ENCODE measurements at places on chromosomes 6 and 20.

- DNase-seq, result no peak
Measured at GRCh38 chr6:51016489-51016888, 197.8 kb downstream of the TFAP2B start.

GRCh38 chr6:14889611-14890593 lies 356.0 kb upstream of the JARID2 start:
- peak; percentile 90 for DNase-seq

- peak; percentile 55 for DNase-seq
Measured at GRCh38 chr20:2840967-2841531, 504 bp downstream of the VPS16 start.

GRCh38 chr20:16846006-16846405 lies 97.8 kb downstream of the OTOR start:
- no peak for DNase-seq

GRCh38 chr20:31572042-31572700 lies 32.9 kb upstream of the ID1 start:
- no peak for DNase-seq

GRCh38 chr20:32571566-32571965 lies 13.6 kb downstream of the NOL4L start:
- DNase-seq, result no peak

DNA sequence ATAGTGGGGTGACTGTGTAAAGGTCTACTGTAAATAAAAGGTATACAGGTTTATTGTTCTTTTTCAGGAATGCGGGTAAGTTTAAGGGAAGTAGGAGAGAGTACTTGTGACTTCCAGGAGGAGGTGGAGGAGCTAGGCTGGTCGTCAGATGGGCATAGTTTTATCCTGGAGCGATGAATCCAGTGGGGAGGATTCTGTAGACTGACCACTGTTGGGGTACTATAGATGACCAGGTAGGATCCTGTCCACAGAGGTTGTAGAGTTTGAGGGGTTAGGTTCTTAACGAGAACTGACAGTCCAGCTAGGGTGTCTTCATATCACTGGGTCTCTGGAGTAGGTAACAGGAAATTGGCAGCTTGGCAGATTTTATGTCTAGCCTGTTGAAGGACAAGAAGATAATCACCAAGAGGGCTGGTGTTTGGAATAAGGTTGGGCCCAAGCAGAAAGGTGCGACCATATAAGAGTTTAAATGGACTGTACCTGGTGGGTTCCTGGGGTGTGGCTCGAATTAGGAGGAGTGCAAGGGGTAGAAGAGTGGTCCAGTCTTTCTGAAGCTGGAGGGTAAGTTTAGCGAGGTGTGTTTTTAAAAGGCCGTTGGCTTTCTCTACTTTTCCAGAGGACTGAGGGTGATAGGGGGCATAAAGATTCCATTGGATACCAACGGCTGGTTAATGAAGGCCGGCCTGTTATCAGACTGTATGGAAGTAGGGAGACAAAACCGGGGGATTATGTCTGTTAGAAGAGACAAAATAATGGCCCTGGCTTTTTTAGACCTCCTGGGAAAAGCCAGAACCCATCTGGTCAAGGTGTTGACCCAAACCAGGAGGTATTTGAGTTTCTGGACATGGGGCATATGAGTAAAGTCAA lies 751.3 kb upstream of the ADGRB3 start:
- no peak for DNase-seq

- DNase-seq, result no peak
Measured at GRCh38 chr6:125486881-125487280, 185.1 kb upstream of the HDDC2 start.

GRCh38 chr20:42100137-42100704 lies 482.0 kb upstream of the CHD6 start:
- DNase-seq, result no peak

DNA sequence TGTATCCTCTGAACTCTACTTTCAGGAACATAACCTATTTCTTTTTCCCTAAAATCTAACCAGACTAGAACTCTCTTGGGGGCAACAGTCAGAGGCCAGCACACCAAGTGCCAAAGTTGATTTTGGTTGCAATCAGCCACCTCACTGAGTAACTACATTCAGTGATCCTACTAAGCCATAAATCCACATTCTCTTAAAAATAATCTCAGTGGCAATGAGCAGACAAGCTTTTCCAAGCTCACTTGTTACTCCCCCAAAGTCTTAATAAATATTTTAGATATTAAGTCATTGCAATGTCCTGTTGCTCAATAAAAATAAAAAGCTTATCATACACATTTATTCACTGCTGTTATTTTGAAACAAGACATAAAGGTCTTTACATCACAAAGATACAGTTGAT lies 9.8 kb downstream of the RGS17 start:
- no peak for DNase-seq

- no peak for DNase-seq
Measured at GRCh38 chr6:30972816-30973215, 10.7 kb upstream of the MUC21 start.

DNA sequence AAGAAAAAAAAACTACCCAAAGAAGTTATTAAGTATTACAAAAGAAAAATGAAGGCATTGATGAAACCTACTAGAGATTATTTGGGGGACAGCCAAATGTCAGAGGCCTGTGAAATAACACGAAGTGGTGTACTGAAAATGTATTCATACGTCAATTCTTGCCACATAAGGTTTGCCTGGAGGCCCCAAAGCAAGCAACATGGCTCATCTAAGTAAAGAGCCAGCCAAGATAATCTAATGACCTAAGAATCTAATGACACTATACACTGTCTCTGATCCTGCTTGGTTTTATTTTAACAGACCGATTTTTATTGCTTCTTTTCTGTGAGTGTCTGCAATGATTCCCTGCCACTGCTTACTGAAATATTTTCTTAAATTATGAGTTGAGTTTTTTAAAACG lies 34.7 kb downstream of the FILIP1 start:
- DNase-seq, result no peak

GRCh38 chr6:12984776-12985175 lies 268.2 kb downstream of the PHACTR1 start:
- DNase-seq, result no peak

GRCh38 chr6:47917202-47917601 lies 135.4 kb downstream of the OPN5 start:
- no peak for DNase-seq

GRCh38 chr6:36853325-36853724 lies 14.1 kb upstream of the CPNE5 start:
- DNase-seq, result peak; percentile 96

GRCh38 chr6:38034274-38034914 lies 214.9 kb downstream of the ZFAND3 start:
- DNase-seq, result peak; percentile 24

DNA sequence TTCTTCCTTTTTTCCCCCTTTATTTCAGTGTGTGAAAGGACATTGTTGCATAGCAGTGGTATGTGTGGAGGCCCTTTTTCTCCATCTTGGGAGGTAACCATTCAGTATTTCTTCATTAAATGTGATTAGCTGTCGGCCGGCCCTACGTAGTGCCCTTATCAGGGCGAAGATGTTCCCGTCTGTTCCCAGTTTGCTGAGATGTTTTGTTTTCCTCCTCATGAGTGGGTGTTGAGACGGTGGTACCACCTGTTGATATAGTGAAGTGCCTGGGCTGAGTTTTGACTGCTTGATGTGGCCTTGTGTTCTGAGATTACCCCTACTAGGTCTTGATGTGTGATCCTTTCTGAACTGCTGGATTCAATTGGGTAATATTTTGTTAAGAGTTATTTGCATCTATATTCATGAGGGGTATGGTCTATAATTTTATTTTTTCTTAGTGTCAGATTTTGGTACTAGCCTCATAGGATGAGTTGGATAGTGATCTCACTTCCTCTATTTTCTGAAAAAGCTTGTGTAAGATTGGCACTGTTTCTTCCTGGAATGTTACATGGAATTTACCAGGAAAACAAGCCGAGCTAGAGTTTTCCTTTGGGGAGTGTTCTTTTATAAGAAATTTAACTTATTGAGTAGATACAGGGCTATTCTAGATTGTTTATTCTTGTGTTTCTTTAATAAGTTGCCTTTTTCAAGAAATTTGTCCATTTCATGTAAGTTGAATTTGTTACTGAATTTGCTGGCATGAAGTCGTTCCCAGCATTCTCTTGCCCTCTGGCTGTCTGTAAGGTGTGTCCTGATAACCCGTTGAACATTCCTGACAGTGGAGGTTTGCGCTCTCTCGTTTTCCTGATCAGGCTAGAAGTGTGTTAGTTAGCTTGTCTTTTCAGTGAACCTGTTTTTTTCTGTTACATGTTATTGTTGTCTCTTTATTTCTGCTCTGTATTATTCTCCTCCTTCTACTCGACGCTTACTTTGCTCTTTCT lies 4.3 kb downstream of the MTG2 start:
- DNase-seq, result peak; percentile 18

DNA sequence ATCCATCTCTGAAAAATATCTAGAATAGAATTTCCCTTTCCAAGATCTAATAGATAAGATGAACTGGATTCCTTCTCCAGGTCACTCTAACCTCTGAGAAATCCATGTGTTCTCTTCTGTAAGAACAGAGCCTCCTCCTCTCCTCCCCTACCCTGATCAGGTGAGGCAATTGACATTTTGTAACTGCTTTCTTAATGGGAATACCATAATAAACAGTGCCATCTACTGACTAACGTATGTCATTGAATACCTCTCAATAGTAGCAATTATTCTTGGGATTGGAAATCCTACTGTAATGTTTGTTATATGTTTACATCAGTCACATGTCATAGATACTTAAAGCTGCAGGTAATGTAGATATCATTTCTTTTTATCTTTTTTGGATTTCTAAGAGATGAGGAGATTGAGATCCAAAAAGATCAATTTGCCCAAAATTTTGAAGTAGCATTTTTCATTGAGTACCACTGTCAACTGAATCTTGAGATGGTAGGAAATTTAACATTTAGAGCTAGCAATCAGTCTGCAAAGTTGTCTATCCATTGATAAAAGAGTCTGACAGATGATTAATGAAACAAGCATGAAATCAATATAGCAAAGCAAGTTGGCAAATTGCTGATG lies 365.8 kb upstream of the HSF2 start:
- peak; percentile 39 for DNase-seq

DNA sequence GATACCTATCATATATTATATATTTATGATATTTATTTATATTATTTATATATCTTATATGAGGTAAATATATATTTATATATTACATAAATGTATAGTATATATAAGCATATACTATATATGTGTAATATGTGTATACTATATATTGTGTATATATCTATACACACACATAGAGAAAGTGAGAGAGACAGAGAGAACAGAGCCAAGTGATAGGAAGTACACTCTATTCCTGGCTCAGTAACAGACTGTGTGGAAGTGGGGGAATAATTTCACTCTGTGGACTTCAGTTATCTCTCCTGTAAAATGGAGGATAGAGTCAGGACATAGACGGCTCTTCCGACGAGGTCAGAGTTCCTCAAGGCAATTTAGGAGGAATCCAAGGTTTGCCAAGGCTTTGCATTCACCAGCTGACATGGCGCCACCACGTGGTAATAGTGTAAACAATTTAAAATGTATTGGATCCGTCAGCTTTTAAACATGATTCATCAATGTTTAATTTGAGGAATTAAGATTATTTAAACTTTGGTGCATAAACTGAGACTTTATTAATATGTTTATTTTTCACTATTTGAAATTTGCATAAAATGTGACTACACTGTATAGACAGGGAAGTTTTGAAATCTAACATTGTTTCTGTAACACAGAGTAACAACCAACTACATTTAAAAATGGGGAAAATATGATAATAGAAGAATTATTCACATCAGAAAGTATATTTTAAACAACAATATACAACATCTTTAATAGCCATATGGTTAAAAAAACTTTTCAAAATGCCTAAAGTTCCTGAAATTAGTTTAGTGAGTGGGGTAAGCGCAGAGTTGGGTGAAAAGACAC lies 75.4 kb upstream of the TMEM244 start:
- DNase-seq, result peak; percentile 78

- DNase-seq, result no peak
Measured at GRCh38 chr6:10383331-10384090, 31.4 kb downstream of the TFAP2A start.

GRCh38 chr6:36276581-36277536 lies 7.0 kb downstream of the PNPLA1 start:
- no peak for DNase-seq

- DNase-seq, result no peak
Measured at GRCh38 chr6:90947184-90948064, 360.6 kb upstream of the MAP3K7 start.

DNA sequence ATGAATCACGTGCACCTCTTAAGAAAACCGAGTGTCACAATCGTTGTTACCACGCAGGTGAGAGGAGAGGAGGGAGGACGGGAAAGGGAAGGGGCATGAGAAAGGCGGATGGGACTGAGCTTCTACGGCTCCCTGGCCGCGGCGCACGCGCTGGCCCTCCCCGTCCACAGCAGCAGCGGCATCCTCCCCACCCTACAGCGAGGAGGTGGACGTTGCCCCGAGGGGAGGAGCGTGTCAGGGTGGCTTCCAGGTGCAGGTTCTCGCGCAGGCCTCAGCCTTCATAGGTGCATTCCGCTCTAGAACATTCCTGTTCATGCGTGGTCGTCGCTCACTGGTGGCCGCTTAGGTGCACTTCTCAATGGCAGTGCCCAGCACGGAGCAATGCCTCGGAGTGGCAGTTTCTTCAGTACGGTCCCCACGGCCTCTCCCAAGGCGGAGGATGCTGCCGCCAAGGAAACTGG lies 29.7 kb upstream of the AFDN start:
- no peak for DNase-seq

DNA sequence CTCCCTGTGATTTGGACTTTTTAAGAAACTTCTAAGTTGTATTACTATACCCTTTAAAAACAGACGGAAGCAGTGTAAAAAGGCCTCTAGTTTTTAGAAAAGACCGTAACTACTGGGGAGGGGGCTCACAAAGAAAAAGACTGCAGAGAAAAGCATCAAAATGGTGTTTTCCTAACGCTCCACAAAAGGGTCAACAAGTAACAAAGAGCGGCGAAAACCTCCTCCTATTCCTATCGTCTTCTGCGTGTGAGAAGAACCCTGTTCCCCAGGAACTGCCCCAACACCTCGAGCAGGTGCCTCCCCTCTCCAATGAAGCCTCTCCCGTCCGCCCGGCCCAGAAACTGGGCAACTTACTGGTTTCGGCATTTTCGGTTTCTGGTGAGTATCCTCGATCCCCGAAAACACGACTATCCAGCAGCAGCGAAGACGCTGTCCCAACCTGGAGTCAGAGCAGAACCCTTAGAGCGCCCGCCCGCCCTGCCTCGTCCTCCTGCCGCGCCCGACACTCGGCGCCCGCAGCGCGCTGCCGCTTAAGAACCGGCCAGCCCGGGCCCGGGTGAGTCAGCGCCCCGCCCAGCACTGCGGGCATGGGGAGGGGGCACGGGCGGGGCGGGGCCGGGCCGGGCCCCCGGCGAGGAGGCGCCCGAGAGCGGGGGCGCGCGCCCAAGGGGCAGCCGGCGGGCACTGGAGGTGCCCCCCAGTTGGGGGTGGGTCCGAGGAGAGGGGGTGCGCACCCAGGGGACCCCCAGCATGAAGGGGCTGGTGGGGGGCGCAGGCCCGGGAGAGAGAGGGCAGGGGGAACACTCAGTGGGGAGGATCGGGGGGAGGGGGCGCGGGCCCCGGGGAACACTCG lies 1.2 kb downstream of the EZR start:
- peak; percentile 77 for DNase-seq

GRCh38 chr6:85685713-85686112 lies 43.0 kb upstream of the SYNCRIP start:
- no peak for DNase-seq
